ENCODE measurements at places on chromosomes 2 and 18.

- DNase-seq: no peak
These were observed 41.1 kb downstream of the ACVR1 start for GRCh38 chr2:157835006-157835405.

- DNase-seq: no peak
These were observed 501.4 kb downstream of the FBXO15 start for GRCh38 chr18:73646196-73646595.

DNA sequence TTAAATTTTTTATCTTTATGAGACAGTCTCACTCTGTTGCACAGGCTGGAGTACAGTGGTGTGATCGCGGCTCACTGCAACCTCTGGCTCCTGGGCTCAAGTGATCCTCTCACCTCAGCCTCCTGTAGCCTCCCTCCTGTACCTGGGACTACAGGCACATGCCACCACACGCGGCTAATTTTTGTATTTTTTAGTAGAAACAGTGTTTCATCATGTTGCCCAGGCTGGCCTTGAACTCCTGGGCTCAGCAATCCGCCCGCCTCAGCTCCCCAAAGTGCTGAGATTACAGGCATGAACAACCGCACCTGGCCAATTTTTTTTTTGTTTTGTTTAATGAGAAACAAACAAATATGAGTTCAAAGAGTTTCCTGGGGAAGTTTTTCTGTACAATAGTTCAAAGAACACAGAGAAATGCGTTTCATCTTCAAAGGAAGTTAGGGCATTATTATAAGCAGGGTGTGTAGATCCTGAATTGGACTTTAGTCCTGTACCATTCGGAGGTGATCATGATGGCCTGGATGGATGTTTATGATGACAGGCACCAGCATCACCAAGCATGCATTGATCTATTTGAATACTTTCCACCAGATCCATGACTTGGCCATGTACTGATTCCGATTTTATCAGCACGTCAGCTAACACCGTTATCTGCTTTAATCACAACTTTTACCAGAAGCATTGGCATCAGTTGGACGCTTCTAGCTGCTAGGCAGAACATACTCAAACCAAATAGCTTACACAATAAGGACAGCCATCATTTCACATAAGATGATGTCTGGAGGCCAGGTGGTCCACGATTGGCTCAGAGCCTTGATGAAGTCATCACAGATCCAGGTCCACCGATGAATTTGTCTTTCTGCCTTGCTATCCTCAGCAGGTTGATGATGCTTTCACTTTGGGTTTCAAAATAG lies 28.9 kb downstream of the TCF23 start:
- no peak for DNase-seq

- DNase-seq: no peak
These were observed 128.4 kb downstream of the TTC27 start for GRCh38 chr2:32756074-32756727.

GRCh38 chr2:33812707-33813106 lies 213.6 kb upstream of the FAM98A start:
- no peak for DNase-seq

- peak; percentile 91 for DNase-seq
These were observed at the start of gene ARL6IP6 for GRCh38 chr2:152718076-152718908. Gene ARL6IP6 (plus strand): TSS chr2:152718620. CDS start chr2:152718625, 5 bp downstream.

GRCh38 chr2:112149194-112149593 lies 11.0 kb downstream of the FBLN7 start:
- DNase-seq: no peak
